ENCODE measurements at places on chromosomes 16 and 17. TPM values are rescaled to one million over a fixed set of nuclear protein-coding genes. Genes with fewer than 3 reads are reported as not detected.

GRCh38 chr17:82685291-82685690, 13.2 kb downstream of the RAB40B start:
- no peak for DNase-seq

DNA sequence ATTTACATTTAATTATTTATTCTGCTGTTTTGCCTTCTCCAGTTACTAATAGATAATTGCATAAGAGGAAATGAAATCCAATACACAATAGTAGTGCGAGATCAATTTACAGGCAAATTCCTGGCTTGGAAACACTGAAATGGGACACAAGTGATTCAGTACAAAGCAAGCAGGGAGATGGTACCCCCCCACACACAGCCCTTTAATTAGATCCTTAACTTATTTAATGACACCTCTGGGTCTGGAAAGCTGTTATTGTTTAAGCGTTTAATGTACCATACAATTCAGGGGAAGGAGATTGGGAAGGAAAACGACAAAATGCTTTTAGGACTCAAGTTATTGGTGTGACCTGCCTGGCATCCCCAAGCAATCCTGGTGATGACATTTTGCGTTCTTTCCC, 318.2 kb downstream of the NPIPA8 start:
- no peak for DNase-seq

DNA sequence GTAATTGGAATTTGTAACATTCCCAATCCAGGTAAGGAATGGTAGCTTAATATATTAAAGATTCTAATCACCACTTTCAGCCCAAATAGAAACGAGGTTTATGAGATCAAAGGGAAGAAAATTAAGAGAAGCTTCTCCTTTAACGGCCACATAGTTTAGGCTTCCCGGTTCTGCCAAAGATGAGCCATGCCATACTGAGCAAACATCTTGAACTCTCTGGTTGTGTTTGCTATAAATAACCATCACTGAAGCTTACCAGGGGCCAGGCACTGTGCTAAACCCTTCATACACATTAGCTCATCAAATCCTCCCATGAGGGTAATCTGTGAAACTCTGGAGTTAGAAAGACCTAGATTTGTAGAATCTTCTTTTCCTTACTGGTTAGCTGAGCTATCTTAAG, 2.8 kb downstream of the MYH11 start:
- DNase-seq = no peak

DNA sequence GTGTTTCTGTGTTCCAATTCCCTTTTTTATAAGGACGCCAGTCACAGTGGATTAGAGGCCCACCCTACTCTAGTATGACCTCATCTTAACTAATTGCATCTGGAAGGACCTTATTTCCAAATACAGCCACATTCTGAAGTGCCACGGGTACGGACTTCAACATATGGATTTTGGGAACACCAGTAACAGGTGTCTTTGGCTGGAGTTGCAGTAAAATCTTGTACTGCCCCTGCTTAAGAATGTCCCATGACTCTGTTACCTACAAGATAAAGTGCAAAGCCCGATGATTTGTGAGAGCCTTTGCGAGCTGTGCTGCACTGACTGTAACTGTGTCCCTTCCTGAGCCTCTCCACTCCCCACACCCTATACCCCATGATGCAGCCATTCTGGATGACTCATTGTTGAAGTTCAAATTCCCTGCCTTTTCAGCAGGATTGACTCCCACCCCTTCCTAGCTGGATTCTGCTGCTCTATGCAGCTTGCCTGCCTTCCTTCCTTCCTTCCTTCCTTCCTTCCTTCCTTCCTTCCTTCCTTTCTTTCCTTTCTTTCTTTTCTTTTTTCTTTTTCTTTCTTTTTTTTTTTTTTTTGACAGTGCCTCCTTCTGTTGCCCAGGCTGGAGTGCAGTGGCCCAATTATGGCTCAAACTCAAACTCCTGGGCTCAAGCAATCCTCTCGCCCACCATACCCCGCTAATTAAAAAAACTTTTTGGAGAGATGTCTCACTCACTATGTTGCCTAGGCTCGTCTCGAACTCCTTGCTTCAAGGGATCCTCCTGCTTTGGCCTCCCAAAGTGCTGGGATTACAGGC, 2.1 kb downstream of the HCRT start:
- no peak for DNase-seq

- no peak for DNase-seq
These were observed 18.7 kb upstream of the RFFL start for GRCh38 chr17:35082073-35082657.

DNA sequence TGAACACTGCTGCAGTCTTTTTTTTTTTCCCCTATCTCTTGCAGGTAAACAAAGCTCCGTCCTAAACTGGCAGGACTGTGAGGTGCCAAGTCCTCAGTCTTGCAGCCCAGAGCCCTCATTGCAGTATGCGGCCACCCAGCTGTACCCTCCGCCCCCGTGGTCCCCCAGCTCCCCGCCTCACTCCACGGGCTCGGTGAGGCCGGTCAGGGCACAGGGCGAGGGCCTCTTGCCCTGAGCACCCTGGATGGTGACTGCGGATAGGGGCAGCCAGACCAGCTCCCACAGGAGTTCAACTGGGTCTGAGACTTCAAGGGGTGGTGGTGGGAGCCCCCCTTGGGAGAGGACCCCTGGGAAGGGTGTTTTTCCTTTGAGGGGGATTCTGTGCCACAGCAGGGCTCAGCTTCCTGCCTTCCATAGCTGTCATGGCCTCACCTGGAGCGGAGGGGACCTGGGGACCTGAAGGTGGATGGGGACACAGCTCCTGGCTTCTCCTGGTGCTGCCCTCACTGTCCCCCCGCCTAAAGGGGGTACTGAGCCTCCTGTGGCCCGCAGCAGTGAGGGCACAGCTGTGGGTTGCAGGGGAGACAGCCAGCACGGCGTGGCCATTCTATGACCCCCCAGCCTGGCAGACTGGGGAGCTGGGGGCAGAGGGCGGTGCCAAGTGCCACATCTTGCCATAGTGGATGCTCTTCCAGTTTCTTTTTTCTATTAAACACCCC, 13.8 kb downstream of the IL34 start:
- no peak for DNase-seq

GRCh38 chr17:74272731-74273201, 1.3 kb upstream of the DNAI2 start:
- DNase-seq = no peak

DNA sequence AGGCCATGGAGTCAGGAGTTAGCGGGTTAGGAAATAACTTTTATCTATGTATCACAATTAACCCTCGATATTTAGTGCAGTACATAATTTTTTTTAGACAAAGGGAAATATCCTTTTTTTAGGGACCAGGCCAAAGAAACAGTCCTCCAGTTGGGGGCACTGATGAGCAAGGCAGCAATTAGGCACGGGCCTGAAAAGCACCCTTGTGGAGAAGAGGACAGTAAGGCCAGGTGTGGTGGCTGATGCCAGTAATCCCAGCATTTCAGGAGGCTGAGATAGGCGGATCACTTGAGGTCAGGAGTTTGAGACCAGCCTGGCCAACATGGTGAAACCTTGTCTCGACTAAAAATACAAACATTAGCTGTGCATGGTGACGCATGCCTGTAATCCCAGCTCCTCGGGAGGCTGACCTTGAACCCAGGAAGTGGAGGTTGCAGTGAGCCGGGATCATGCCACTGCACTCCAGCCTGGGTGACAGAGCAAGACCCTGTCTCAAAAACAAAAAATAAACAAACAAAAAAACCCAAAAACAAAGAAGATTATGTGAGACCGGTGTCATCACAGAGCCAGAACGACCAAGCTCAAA, 158.3 kb upstream of the NOL11 start:
- peak; percentile 48 for DNase-seq

- DNase-seq = no peak
These were observed 50.3 kb downstream of the N4BP1 start for GRCh38 chr16:48559462-48560211.

- DNase-seq = no peak
These were observed 40.6 kb downstream of the HIC1 start for GRCh38 chr17:2095536-2095910.

- no peak for DNase-seq
These were observed 18.3 kb downstream of the COQ7 start for GRCh38 chr16:19085679-19086200.

DNA sequence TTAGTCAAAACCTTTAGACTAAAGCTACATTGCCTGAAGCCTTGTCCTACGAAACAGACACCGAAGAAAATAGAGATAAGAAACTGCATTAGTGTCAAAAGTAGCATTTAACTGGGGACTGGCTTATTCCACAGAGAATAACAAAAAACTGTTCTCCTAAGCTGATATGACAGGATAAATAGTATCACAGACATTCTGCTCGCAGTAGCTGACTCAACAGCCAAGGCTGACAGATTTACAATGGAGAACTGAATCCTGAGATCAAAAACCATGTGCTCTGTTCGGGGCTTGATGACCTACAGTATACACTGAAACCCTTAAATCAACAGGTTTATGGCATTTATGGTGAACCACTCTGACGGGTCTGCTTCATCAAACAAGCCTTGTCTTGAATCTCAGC, 25.5 kb downstream of the ADAMTS18 start:
- DNase-seq = no peak

DNA sequence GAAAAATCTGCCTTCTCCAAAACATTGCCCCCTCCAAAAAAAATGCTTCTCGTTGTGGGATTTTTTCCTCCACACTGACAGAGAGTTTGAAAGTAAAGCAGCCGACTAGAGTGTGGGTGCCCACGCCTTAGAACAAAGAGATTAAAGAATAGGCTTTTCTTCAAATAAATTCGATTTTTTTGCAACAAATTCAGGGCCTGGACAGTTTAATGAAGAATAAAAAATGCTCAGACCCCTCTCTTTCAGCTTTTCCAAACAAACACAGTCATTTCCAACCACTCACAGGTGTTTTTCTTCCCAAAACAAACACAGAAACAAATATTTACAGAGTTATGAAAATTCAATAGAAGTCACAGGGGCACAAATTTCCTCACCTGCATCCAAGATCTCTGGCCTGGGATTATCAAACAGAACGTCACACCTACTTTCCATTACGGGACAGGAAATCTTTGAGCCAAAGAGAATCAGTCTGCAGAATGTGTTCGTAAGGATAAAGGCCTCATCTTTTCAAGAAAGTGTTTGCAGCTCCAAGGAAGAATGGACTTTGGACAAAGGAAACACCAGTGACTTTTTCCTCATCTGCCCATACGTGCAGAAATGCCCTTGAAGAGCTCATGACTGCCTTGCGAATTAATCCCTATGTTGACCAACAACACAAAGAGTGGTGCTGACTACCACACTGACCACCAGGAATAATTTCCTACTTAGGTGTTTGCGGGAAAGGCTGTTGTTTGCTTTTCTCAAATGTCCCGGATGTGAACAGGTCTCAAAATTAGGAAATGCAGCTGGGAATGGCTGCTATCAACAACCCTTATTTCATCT, 31.3 kb upstream of the TOX3 start:
- no peak for DNase-seq

DNA sequence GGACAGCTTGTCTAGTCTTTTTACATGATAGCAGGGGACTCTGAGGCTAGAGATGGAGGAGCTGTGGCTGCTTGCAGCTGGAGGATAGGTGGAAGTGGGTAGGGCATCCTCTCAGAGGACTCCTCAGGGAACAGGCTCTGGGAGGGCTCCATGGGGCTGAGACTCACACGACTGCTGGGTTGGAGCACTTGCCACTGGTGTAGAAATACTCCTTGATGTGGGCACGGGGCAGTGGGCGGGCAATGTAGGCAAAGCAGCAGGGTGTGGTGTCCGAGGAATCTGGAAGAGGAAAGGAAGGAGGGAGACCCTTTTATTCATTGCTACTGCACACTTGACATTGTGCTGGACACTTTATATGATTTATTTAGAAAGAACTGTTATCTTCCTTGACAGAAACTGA, 1.8 kb downstream of the CCL5 start:
- no peak for DNase-seq

DNA sequence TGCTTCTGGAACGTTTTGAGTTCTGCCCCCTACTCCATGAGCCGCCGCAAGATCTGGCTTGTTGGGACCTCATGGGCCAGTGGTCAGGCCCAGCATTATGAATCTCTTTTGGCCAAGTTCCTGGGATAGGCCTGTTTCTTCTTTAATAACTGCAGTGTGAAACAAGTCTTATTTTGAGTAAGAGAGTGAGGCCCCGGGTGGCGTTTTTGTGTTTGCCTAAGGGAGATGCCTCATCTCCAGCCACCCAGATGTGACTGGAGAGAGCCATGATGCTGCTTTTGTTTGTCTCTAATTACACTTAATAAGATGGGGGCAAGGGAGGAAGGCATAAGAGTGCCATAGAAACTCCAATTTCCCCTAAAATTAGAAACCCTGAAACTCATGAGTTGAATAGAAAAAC, 39.8 kb downstream of the KSR1 start:
- no peak for DNase-seq

- no peak for DNase-seq
These were observed 167.1 kb upstream of the ZFHX3 start for GRCh38 chr16:73214825-73215677.

- no peak for DNase-seq
These were observed 64.2 kb downstream of the PITPNC1 start for GRCh38 chr17:67441052-67441895.

DNA sequence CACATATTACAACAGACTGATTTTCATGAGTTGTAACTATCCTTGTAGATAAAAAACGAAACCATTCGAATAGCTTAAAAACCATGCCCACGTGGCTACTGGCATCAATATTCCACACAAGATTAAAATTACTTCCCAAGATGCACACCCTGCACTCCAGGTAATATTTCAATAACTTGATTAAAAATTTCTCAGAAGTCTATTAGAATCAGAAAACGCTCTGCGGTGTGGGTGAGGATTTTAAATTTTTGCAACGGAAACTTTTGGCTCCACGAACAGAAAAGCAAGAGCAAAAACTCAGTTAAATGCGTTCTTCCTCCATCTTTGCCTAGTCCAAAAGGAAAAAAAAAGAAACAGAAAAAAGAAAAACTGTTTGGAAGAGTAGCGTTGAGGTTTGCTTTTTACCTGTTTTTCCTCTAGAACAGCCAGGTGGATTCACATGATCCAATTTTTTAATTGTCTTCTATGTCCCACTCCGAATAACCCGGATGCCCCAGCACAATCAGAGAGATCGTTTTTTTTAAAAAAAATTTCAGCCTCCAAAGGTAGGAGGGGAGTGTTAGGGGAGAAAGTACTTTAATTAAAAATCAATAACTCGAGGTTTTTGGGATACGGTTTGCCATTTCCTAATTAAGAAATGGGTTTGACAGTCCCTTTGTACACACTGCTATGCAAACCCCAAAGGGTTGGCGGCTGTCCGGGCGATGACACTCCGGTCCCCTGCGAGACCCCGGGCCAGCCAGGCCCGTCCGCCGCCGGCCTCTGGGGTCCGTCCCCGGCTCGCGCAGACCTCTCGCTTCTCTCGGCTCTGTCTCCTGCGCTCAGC, 708 bp upstream of the NFAT5 start:
- DNase-seq = no peak

- no peak for DNase-seq
These were observed 74.4 kb downstream of the CCT6B start for GRCh38 chr17:34886831-34887230.

GRCh38 chr17:67829331-67829730, 4.0 kb downstream of the BPTF start:
- DNase-seq = no peak

The KRTAP29-1 gene
- total RNA-seq = not detected

The YBX2 gene
- 0.40 TPM for total RNA-seq

The CRYBA1 gene
- total RNA-seq = not detected

The KRT24 gene
- not detected for total RNA-seq

The DHRS7C gene
- not detected for total RNA-seq

The IGSF6 gene
- total RNA-seq = not detected

The PLD6 gene
- total RNA-seq = 0.81 TPM

The IQCK gene
- total RNA-seq = 5.8 TPM

The TMC7 gene
- 1.2 TPM for total RNA-seq
